Stimulated activated CD4-positive, alpha-beta T cell treated with anti-CD3 and anti-CD28 coated beads, TNF-alpha, amount 100 ng/mL, for 4 hours (primary cell): ENCODE measurements at places on chromosomes 2 and 18.

DNA sequence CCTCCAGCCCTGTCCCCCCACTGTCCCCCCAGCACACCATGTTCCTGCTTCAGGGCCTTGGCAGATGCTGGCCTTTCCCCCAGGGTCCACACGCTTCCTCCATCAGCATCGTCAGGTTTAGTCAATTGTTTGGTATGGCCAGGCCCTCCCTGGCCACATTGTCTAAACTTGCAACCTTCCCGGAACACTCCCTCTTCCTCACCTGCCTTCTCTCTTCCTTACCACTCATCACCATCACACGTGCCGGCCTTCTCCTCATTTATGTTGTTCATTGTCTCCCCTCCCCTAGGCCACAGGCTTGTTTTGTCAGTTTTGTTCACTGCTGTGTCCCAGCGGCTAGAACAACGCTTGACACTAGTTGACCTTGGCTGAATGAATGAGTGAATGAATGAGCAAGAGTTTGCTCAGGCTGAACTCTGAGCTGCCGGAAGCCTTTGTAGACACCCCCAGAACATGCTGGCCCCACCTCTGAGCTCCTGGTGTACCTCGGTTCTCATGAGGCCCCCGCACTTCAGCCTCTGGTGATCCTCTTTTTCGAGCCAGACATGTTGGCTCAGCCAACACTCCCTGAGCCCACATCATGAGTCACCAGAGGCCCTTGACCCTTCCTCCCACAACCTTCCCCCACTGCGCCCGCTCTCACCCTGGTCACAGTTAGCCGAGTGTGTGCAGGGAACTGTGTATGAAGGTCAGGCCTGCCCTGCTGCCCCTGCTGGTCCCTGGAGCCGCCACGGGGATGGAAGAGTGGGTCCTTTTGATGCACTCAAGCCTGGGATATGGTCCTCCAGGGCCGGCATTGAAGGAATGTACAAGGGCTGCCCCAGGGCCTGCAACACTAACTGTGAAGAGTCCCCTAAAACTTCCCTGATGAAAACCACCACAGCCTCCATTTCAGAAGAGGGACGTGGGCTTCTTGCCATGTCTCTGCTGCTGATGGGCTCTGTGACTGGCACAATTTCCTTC lies 57.5 kb downstream of the HS1BP3 start:
- DNase-seq = no peak

DNA sequence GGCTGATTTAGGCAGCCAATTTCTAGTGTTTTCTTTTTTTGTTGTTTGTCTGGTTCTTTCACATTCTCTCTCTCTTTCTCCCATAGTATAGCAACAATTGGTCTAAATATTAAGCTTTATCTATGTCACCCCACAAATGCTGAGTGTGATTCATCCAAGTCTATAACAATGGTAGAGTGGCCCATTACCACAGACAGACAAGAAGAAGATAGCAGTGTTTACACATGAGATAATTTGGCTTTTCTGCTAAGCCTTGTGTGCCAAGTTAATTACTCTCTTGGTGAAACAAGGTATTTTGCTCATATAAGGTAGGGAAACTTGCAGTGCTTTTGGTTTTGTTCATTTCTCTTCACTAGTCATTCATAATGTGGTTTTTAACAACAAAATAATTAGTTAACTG lies 166.5 kb downstream of the SLC8A1 start:
- DNase-seq = no peak

- DNase-seq = no peak
Measured at GRCh38 chr2:224807153-224807964, 91.2 kb upstream of the CCDC195 start.

- DNase-seq = no peak
Measured at GRCh38 chr2:45134726-45135125, 125.5 kb upstream of the SIX2 start.

GRCh38 chr2:174495365-174496012 lies 8.7 kb upstream of the GPR155 start:
- no peak for DNase-seq

DNA sequence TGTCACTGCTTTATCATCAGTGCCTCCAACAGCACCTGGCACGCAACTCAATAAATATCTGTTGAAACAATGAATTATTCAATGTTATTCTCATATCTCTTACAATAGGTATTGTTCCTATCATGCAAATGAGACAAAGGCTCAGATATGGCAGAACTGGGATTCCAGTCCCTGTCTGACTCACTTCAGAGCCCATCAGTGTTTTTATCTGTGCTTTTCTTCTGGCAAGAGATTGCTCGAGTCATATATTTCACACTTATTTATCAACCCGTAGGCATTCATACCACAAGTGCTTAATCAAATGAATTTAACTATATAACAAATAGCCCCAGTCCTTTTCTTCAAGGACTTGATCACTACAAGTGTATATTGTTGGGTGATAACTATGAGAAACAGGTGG lies 76.4 kb upstream of the TSPYL6 start:
- DNase-seq = no peak

- DNase-seq = no peak
Measured at GRCh38 chr2:239379641-239380170, 21.1 kb downstream of the HDAC4 start.

DNA sequence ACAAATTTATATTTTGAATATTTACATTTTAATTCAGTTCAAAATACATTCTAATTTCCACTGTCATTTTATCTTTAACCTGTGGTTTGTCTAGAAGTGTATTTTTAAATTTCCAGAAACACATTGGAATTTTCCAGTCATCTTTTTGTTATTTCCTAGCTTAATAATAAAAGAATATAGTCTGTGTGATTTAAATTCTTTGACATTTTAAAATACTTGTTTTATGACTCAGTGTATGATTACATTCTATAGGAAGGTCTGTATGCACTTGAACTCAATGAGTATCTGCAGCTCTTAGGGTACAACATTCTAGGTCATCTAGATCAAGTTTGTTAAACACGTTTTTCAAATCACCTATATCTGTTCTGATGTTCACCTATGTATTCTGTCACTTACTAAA lies 88.3 kb upstream of the MBOAT2 start:
- DNase-seq = no peak

DNA sequence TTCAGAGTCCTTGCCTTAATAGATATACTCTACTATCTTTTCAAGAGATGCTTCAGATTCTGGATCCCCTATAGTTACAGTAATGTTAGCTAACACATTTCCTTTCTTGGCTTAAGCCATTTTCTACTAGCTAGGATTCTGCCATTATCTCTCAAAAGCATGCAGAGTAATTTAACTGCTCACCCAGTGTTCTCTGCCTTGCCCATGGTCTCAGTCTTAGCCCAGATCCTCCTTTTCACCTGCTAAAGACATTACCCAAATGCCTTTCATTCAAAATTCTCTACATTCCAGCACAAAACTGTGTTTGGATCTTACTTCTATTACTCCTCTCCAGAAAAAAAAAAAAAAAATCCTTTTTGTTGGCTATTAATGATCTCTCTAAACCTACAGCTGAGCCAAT lies 474.2 kb upstream of the LRRTM1 start:
- DNase-seq = no peak

DNA sequence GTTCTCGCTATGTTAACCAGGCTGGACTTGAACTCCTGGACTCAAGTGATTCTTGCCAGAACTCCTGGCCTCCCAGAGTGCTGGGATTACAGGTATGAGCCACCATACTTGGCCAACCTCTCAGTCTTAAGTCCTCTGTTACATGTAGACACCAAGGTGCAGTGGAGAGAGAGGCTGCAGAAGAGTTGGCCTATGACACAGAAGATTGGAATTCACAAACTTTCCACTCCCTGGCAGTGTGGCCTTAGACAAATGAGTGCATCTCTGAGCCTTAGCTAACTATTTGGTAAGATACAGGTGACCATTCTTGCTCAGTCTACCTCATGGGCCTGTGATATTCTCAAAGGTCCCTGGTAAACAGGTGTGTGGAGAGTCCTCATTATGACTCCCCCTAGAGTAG lies 159.7 kb downstream of the MYCN start:
- no peak for DNase-seq

- no peak for DNase-seq
Measured at GRCh38 chr2:7861910-7862702, 819.8 kb upstream of the ID2 start.

GRCh38 chr2:121960251-121960650 lies 204.8 kb downstream of the TSN start:
- no peak for DNase-seq

DNA sequence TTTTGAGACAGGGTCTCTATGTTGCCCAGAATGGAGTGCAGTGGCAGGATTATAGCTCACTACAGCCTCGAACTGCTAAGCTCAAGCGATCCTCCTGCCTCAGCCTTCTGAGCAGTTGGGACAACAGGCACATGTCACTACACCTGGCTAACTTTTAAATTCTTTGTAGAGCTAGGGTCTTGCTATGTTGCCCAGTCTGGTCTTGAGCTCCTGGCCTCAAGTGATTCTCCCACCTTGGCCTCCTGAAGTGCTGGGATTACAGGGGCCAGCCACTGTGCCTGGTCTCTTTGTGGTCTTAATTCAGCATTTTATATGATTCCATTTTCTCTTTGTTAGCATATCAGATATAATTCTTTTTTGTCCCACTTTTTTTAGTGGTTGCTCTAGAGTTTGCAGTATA lies 34.1 kb downstream of the CEP192 start:
- no peak for DNase-seq

DNA sequence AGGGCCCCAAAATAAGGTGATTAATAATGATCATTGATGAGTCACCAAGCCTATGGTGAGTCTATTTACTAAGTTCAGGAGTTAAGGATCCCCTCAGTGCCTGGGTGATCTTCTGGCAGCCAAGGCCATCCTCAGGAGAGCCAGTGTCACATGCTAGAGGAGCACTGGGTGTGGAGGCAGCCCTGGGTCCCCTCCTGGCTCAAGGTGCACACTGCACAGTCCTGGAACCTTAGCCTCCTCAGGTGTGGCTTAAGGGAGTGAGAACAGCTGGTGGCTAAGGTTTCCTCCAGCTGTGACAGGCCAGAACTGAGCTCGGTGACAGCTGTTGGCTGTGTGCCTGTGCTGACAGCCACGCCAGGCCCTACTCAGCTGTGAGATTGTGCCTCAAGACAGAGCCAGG lies 52.1 kb upstream of the ACAA2 start:
- no peak for DNase-seq

DNA sequence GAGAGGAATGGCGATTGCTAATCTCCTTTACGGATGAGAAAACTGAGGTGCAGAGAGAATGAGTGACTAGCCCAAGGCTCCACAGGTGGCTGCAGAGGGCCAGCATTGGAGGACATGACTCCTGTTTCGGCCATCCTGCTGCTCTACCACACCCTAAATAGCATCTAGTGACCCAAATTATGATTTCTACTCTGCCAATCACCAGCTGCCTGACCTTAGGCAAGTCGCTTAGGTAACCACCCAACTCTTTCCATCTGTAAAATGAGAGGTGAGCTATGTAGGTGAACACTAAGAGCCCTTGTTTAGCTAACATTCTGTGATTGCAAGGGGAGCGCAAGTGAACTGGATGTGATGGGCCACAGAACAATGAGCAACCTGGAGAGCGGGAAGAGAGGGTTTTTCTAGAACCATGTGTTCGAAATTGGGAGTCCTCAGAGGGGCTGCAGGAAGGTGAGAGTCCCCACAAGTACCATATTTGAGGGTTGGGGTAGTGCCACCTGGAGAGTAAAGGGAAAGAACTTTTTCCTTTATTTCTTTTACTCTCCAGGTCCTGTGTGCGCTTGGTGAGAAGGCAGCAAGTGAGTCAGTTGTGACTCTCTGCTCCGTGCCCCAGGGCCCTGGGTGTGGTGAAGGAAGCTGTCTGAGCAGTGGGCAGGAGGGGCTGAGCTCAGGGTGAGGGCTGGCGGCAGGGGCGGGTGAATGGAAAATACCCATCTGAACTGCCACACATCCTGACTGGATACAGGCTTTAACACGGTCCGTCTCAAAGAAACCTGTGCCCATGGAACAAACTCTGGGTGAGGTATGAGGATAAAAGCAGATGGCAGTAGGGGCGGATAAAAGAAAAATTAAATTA lies 2.4 kb downstream of the CYP27C1 start:
- no peak for DNase-seq

DNA sequence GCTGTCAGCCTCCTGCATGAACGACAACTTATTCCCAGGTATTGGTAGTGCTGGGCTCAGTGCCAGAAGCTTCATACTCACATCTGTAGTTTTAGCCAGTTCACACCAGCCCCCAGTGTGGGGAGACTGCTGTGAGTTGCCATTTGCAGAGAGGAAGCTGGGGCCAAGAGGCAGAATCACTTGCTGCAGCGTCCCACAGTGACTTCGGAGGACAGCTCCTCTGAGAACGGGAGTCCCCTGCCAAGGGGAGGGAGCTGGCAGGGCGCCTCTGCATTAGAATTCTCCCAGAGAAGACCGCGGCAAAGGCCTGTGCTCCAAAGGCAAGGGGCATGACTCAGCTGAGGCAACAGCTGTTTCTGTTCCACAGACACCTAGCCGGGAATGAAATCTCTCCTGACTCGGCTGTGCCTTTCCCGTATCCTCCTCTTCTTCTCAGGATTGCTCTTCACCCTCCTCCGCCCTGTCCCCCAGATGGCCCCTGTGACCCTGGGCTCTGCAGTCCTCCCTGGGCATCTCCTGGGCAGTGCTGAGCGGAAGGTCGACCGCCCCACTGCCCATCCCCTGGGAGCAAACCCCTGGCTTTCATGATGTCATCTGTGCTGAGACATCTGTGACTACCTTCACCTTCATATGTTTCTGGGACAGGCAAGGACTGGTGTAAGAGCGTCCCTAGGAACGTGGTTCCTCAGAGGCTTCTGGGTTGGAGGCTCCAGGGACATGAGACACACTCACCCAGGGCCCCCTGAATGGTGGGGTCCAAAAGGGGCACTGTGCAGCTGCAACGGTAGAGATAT lies 18.0 kb downstream of the MAL start:
- DNase-seq = no peak
